ENCODE measurements at places on chromosomes 16 and 17.

DNA sequence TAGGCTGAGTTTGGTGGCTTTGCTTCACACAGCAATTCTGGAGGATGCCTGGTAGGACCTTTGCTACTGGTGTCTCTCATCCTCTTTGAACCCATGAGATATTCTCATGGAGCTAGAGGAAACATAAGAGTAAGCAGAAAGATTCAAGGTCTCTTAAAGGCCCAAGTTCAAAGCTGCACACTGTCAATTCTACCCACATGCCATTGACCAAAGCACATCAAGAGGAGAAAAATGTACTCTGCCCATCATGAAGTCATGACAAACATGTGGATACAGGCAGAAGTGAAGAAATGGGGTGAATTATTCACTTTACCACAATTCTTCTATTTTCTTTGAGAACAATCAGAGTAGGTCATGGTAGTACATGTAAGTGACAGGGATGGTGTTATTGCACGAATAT, 13.1 kb downstream of the SKA2 start:
- DNase-seq: no peak

DNA sequence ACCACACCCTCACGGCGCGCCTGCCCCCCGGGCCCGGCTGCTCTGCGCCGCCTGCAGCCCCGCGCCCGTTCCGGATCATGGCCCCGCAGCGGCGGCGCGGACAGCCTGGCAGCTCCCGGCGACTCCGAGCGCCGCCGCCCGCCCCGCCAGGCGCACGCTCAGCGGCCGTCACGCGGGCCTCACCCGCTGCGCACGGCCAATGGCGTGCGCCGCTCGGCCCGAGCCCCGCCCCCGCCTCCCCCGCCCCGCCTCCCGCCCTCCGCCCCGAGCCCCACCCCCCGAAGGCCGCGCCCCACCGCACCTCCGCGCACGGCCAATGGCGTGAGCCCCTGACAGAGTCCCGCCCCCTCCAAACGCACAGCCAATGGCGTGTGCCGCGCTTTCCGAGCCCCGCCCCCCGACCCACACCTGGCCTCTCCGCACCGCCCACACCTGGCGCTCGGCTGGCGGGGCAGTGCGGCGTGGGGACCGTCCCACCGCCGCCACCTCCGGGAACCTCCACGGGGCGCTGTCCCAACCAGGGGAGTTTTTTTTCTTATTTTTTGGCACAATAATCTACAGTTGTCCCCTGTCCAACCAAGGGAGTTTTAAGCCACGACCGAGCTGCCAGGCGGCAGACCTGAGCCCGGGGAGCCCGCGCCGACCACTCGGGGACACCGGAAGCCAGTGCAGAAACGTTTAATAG, at the start of gene PCYT2:
Gene PCYT2 (minus strand): TSS at position 123 of the 685 bp plus-strand sequence. CDS start 44 bp downstream, at position 79.
- peak; percentile 83 for DNase-seq

- no peak for DNase-seq
These were observed 4.2 kb downstream of the MATCAP1 start for GRCh38 chr16:67179421-67180080.

DNA sequence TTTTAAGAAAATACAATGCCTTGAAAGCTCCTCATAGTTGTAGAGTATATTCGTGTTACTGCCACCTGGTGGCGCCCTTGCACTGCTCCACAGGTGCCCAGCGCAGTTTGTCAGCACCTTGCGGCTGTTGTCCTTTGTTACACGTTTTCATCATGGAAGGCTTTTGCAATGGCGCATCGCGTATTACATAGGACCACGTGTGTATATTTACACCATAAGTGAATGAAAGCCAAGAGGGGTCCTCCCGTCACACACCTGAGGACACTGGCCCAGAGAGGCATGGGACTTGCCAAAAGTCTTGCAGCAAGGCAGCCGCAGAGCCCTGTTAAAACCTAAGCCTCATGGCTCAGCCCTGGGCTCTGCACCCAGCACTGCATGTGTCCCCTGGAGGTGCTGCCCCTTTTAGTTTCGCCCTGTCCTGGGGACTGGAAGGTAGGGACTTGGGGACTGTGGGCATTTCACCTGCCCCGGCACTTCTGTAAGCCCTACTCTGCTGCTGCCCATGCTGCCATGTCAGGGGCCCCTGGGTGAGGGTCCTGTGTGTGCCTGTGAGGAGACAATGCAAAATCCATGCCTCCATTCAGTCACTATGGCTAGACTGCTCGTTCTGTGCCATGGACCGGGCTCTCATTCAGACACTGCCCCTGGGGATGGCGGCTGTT, 24.3 kb downstream of the POLR3E start:
- DNase-seq: peak; percentile 59

DNA sequence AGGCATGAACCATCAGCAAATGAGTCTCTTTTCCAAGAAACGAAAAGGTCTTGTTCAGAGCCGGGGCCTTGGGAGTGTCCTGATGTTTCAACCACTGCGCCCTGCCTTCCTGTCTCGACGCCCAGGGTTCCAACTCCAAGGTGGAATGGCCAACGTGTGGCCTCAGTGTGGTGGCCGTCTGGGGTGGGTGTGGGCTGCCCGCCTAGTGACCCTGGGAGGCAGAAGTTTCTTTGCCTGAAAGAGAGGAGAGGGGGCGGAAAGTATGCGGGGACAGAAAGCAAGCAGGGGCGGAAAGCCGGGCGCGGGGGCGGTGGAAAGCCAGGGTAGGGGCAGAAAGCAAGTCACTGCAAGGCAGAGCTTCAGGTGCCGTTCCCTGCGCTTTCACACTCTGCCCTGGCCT, 4.1 kb downstream of the MSRB1 start:
- DNase-seq: no peak

Data from SK-N-DZ (cell line).